ENCODE measurements at places on chromosomes 6 and 20.

DNA sequence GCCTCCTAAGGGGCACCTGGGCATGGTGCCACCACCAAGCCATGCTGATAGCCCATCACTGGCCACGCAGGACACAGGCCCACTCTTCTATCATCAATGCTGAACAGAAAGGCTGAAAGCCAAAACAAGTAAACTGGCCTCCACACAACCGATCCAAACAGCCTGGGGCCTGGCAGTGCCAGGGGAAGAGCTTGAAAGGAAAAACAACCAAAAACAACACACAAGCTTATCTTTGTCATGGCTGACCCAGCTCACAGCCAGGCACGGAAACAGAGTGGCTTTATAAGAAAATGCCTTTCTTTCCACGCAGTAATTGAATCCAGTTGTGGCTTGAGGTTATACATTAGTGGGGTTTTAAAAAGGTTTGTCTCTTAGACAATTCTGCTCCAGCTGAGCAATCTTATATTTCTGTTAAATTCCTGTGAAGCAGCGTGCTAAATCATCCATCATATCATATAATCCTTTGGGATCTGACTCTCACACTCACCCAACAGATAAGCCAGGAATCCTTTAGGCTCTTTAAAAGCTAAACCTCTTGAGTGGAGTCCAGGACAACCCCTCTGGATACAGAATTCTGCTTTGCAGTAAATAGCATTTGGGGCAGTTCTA lies 65.4 kb upstream of the SLC22A16 start:
- no peak for DNase-seq

DNA sequence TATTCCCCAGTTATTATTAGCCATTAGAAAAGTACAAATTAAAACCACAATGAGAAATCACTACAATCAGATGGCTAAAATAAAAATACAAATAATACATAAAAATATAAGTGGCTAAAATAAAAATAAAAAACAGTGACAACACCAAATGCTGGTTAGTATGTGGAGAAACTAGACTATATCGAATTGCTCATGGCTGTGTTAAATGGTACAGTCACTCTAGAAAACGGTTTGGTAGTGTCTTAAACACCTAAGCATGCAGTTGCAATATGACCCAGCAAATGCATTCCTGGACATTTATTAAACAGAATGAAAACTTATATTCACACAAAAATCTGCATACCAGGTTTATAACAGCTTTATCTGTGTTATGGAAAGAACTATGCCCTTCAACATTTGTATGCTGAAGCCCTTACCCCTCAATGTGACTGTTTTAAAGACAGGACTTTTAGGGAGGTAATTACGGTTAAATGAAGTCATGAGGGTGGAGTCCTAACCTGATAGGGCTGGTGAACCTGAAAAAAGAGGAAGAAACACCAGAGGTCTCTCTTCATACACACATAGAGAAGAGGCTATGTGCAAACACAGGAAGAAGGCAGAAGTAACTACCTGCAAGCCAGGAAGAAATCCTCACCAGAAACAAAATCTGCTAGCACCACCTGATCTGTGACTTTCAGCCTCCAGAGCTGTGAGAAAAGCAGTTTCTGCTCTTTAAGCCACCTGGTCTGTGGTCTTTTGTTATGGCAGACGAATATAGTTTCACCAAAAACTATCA lies 84.9 kb downstream of the ASCC3 start:
- DNase-seq: no peak

DNA sequence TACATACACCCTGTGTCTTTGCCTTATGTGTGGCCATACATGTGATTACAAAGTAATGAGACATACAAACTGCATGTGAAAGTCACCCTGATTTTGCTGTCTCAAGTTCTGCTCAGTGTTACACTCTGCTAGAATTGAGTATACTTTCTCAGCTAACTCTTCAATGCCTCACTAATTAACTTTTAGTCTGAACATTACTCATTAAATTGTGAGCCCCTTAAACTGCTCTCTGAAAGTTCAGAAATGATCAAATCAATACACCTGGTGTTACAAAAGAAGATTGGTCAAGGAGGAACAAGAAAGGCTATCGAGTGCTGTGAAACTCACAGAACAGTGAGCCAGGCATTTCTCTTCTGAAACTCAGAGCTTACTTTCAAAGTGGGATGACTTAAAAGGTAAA lies 71.3 kb downstream of the MKKS start:
- DNase-seq: no peak

DNA sequence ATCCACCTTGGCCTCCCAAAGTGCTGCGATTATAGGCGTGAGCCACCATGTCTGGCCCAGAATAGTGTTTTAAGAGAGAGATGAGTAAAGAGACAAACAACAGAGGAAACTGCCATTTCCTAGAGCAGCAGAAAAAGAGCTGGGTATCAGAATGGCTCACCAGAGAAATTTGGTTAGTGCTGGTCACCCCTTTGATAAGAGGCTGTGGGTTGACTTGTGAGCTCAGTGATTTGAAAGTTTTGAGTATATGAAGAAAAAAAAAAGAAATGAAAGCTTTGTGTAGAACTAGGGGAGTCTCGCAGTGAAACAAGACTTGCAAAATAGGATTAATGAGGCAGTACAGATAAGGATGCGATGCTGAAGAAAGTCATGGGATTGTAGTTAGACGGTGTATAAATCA lies 29.6 kb downstream of the MGME1 start:
- no peak for DNase-seq

GRCh38 chr6:166398348-166398747 lies 15.6 kb upstream of the MPC1 start:
- no peak for DNase-seq

DNA sequence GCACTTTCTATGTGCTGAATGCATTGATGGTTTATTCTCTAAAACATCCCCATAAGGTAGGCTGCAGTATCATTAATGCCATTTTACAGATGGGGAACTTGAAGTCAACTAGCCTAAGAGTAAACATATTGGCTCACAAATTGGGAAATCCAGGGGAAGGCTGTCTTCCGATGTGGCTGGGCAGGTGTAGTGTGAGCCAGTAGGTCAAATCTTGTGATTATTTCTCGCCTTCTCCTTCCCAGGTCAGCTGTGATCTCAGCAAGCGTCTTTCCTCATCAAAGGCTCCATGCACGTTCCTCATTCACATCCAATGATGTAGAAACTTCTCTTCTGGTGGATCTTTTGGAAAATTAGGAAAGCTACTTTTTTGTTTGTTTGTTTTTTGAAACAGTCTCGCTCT lies 94.1 kb upstream of the SHLD1 start:
- DNase-seq: no peak

DNA sequence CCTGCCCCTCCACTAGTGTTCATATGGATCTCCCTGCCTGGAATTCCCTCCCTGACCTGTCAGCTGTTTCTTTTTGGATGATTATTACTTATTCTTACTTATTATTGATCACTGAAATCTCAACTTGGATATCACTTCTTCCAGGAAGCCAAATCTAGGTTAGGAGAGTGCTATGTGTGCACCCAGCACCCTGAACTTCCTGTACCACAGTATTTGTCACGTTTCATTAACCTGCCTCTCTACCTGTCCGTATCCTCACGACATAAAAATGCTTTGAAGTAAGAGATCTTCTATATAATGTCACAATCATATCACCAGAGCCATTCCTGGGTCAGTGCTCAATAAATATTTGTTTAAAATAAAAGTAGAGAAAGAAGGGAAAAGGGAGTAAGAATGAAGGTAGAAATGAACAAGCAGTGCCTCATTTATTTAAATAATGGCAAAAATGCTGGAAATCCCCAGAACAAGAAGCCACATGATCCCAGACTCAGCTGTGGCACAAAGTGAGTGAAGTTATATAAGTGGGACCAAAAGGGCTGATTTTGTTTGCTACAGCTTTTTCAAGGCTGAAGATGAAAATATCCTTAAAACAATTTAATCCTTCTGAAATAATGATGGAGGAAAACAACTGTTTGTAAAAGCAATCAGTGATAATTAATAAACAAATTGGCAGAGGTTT lies 88.0 kb upstream of the MANEA start:
- DNase-seq: no peak

DNA sequence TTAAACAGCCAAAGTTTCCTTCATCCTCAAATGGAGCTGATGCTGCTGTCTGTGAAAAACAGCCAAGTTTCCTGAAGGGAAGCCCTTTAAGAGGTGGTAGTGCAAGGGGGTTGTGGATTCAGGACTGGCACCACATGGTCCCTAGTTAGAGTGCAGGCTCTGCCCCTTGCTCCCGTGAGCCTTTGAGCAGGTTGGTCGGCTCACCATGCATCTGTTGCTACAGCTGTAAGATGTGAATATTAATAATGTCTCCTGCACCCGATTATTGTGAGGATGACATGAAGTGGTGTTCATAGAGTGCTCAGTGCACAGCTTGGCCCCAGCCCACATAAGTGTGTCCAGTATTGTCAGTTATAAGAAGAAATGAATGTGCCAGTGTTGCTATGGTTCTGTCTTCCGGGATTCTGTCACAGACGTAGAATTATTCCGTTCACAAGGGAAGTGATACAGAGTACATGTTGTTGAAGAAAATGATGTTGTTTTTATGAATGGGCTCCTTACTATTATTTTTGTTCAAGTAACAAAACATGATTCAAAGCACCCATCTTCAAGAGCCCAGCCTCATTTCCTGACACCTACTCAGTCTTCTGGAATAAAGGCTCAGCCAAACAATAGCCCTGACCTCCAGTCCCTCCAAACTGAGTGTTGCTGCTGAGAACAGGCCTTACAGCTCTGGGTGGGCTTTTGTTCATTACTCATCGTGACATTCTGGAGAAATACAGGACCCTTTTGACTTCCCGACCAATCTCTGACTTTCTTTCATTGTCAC lies 2.9 kb upstream of the PKIG start:
- DNase-seq: no peak

GRCh38 chr20:2164966-2165365 lies 63.3 kb downstream of the STK35 start:
- DNase-seq: no peak

DNA sequence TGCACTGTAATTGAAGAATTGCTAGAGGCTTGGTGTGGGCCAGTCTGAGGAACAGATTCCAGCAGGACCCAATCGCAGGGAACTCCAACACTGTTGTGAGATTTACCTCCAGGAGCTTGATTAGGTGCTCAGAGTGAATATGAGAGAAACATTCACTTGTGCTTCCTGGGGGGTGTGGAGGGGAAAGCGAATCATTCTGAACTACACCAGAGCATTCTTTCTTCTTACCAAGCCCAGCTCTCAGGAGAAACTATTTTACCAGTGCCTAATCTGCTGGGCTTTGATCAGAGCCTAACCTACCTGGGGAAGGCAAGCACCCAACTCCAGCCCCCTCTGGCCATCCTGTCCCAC lies 7.4 kb upstream of the SIRPB1 start:
- DNase-seq: no peak

GRCh38 chr6:170187669-170188566 lies 103.0 kb downstream of the DLL1 start:
- no peak for DNase-seq

GRCh38 chr6:20791074-20791473 lies 256.8 kb downstream of the CDKAL1 start:
- DNase-seq: no peak

- no peak for DNase-seq
Measured at GRCh38 chr20:4029505-4030467, 14.4 kb upstream of the RNF24 start.

DNA sequence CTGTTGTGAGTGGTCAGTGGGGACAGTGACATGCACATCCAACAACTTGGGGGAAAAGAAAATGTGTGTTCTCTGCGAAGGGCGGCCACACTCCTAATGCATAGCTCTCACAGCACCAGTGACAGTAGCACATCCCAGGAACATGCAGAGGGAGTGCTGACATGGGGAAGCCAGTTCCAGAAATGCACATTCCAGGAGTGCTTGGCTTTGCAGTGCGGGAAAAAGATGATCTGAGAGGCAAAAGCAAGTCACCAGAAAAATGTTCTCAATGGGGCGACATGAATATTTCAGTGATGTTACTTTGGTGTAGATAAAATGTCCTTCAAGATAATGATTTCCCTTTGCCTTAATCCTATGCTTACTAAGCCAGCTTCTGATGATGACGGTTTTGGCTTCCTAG lies 42.9 kb upstream of the PDE10A start:
- DNase-seq: no peak

- DNase-seq: no peak
Measured at GRCh38 chr20:25058847-25059810, 1.2 kb upstream of the ACSS1 start.

GRCh38 chr6:17297271-17298080 lies 16.3 kb downstream of the RBM24 start:
- DNase-seq: no peak

- DNase-seq: no peak
Measured at GRCh38 chr6:7672066-7673062, 53.5 kb upstream of the BMP6 start.

DNA sequence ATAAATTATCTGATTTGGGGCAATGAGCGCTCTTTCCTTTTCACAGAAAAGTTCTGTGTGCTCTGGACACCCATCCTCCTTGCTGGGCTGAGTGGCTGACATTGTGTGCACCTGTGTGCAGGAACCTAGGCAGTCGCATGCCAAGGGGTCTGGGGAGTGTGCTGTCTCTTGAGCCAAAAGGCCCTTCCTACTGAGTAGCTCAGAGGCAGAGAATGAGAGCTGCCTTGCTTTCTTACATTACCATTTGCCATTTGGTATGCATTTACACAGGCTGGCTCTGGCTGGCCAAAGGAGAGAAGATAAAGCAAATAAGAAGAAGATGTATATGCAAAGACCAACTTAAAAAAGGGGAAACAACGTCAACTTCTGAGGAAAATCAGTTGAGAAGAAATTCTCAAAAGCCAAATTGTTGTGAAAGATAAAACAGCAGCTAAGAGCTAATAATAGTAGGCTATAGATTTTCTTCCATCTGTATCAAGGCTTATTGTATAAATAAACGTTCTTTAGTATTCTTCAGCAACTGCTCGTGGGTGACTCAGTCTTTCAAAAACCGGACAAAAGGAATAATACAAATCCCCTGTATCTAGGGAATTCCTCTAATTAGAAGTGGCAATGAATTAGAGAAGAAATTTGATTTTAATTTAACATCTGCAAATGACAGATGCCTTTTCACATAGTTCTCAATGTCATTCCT lies 121.9 kb downstream of the INSM1 start:
- no peak for DNase-seq

- no peak for DNase-seq
Measured at GRCh38 chr20:58433029-58433647, 44.1 kb downstream of the VAPB start.

Data from stimulated activated CD8-positive, alpha-beta memory T cell treated with anti-CD3 and anti-CD28 coated beads, Interleukin-4, amount 100 ng/mL, for 48 hours (primary cell).